ENCODE measurements at places on chromosomes 4 and X.

DNA sequence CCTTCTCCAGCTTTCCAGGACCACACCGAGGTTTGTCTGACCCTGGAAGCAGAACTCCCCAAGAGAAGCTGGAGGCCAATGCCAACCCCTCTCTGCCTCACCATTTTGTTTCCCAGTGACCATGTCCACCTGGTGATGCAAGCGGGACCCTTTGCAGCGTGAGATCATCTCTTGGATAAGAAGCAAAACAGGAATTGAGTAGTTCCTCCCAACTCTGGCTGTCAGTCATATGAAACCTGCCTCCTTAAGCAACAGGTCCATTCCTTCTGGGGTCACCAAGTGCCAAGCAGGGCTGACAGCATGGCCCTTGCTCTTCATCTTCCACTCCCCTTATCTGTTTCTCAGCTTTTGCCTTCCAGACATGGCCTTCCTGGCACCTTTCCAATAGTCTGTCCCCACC, 41.3 kb upstream of the MTM1 start:
- no peak for DNase-seq

- DNase-seq = no peak
Measured at GRCh38 chrX:153365670-153366069, 31.7 kb downstream of the ZNF275 start.

GRCh38 chr4:1351854-1352566, 5.0 kb downstream of the UVSSA start:
- peak; percentile 89 for DNase-seq

GRCh38 chrX:43481576-43481975, 174.5 kb upstream of the MAOA start:
- no peak for DNase-seq

- DNase-seq = no peak
Measured at GRCh38 chrX:13750204-13750603, 15.7 kb downstream of the OFD1 start.

GRCh38 chrX:125203737-125204578, 115.7 kb upstream of the TEX13C start:
- peak; percentile 76 for DNase-seq

- no peak for DNase-seq
Measured at GRCh38 chrX:134749706-134750445, 91.6 kb upstream of the PLAC1 start.

DNA sequence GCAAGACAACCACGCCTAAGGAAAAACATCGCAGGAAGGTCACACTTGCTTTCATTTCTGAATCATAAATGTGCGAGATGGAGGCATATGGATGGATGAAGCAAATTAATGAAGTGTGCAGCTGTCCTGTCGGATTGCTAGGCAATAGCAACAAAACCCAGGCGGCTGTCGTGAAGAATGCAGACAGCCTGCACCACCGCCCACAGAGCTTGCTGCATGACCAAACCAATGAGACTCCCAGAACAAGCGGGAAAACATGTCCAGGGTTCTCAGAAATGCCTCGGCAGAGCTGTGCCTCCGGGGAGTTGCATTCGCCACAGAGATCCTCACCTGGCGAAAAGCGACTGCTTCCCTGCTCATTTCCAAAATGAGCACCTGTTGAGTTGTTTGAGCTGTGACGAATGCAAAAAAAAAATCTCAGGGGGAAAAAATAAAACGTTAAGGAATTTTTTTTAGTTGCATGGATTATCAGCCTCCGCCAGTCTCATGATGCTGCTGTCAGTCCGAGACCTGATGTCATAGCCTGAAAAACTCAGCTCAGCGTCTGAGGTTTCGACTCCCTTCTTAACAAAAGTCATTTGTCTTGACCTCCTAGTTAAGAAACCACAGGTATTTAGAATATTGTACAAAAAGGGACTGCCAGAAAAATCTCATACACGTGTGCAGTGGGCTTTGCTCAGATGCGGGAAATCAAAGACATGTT, 155.5 kb upstream of the MXRA5 start:
- no peak for DNase-seq
